ENCODE measurements at places on chromosomes 1 and 21.

- no peak for DNase-seq
These were observed 20.2 kb upstream of the WNT4 start for GRCh38 chr1:22163137-22163536.

DNA sequence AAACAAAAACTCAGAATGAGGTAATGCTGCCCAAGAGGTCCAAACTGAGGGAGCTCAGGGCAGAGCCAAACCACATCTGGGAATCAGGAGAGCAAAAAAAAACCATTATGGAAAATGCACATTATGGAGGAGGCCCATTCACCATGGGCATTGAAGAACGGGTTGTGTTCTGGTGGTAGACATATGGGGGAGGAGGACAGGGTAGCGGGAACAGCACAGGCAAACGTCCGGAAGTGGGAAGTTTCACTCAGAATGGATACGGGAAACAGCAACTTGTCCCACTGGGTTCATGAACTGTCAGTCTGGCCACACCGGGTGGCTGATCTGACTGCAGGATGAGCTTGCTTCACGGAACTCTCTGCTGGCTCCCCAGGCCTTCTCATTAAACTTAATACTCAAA is 139.7 kb downstream of the RRAGC start:
- no peak for DNase-seq

GRCh38 chr1:175797576-175797975 is 54.2 kb upstream of the TNR start:
- no peak for DNase-seq

GRCh38 chr1:201889090-201889968 is 631 bp downstream of the SHISA4 start:
- DNase-seq = no peak

DNA sequence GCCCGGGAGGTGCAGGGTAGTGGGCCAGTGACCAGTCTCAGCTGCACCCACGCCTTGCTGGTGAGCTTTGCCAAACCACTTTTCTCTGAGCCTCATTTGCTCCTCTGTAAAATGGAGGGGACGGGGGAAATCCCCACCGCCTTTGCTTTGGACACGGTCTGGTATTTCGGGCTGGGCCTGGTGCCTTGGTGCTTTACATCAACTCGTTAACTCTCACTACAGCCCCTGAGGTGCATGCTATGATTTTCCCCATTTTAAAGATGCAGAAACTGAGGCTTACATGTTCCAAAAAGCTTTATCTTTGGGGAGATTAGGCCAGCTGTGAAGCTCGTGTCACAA is 116.1 kb upstream of the RUNX3 start:
- DNase-seq = no peak

DNA sequence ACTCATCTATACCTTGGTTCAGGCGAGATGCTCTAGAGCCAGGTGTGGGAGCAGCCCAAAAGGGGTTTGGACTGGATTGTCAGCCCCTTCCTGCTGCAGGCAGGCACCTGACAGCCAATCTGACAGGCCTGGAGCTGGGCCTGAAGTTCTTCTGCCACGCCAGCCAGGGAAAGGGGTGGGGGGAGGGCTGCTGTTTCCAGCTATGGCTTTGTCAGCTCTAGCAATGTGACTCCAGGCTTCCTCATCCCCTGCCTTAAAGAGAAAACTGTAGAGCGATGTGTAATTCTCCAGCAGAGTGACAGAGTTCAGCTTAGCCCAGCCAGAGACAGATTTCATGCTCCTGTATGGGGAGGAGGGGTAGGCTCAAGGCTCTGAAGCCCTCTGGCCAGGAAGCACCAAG is 30.3 kb downstream of the WNT4 start:
- no peak for DNase-seq

DNA sequence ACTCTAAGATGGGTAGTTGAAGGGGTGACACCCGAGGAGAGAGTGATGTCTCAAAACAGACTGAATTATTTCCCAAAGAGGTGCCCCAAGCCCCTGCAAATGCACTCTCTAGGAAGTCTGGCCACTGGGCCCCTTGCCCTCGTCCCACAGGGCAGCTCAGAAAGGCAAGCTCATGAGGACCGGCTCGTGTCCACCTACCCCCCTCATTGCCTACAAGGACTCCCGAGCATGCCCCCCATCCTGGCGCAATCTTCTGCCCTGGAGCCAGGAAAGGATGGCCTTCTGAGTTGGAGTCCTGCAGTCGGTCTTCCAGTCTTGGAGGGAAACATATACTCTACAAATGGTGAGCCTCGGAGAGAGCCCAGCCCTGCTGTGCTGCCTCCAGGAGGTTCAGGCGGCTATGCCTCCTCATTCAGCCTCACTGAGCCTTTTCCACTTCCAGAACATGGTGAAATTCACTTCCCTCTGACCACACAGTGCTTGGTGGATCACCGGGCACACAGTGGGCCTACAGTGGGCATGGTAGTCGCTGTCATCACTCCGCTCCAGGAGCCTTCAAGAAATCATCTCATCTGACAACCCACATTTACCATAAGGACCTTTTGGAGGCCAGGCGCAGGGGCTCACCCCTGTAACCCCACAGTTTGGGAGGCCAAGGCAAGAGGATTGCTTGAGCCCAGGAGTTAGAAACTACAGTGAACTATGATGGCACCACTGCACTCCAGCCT is 5.8 kb upstream of the WNT3A start:
- no peak for DNase-seq
